ENCODE measurements at places on chromosomes 7 and 10.

DNA sequence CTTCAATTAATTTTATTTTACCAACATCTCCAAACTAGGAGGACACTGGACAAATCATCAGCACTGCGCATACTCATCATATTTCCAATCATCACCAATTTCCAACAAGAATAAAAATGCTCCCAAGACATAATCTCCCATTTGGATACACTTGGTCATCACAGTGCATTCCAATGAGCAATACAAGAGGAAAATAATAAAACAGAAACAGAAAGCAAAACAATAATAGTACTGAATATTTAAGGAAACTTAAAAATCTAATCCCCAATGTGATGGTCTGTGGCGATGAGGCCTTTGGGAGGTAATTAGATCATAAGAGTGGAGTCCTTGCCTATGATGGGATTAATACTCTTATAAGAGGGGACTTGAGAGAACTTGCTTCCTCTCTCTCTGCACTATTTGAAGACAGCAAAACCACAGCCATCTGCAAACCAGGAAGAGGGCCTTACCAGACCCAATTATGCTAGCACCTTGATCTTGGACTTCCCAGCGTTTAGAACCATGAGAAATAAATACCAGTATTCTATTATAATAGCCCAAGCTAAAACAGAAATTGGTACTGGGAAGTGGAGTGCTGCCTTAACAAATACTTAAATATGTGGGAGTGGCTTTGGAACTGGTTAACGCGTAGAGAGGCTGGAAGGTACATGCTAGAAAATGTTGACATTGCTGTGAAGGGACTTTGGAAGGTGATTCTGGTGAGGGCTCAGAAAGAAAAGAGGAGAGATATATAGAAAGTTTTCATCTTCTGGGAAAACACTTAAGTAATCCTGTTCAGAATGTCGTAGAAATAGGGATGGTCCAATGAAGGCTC lies 91.5 kb downstream of the JAZF1 start:
- DNase-seq: no peak

DNA sequence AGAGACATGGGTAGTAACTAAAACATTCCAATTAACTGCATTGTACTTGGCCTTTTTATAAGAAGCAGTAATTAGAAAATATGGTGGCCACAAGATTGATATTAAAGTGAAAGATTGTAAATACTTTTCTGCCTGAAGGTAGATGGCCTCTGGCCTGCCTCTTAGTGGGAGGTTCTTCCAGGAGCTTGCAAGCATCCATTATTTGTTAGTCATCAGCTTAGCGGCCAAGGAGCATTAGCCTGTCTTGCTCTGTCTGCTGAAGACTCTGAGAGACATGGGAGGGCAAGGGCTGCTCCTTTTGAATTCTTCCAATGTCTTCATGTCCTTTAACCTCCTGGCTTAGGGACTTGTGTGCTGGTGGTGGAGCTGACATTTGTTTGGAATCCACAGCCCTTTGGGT lies 80.4 kb downstream of the TCF7L2 start:
- DNase-seq: no peak

- DNase-seq: no peak
Observed at GRCh38 chr7:140519007-140519399, 39.7 kb upstream of the MKRN1 start.

- peak; percentile 11 for DNase-seq
Observed at GRCh38 chr10:43355749-43356371, 15.6 kb upstream of the FXYD4 start.

DNA sequence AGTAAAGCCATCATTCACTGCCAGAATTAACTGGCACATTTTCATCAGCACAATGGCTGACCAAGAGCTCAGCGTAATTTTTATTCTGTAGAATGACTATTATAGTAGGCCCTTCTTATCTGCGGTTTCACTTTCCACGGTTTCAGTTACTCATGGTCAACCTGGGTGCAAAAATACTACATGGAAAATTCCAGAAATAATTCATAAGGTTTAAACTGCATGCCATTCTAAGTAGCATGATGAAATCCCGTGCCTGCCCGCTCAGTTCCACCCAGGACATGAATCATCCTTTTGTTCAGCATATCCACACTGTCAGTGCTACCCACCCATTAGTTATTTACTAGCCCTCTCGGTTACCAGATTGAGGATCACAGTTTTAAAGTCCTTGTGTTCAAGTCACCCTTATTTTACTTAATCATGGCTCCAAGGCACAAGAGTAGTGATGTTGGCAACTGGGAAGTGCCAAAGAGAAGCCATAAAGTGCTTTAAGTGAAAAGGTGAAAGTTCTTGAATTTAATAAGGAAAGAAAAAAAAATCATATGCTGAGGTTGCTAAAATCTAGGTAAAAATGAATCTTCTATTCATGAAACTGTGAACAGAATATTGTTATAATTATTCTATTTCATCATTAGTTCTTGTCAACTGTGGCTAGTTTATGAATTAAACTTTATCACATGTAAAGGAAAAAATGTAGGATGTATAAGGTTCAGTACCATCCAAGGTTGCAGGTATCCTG lies 204.9 kb downstream of the DOCK4 start:
- peak; percentile 89 for DNase-seq

GRCh38 chr7:21063106-21063505 lies 276.4 kb upstream of the SP8 start:
- no peak for DNase-seq

- no peak for DNase-seq
Observed at GRCh38 chr7:52669031-52669430, 366.4 kb upstream of the POM121L12 start.

DNA sequence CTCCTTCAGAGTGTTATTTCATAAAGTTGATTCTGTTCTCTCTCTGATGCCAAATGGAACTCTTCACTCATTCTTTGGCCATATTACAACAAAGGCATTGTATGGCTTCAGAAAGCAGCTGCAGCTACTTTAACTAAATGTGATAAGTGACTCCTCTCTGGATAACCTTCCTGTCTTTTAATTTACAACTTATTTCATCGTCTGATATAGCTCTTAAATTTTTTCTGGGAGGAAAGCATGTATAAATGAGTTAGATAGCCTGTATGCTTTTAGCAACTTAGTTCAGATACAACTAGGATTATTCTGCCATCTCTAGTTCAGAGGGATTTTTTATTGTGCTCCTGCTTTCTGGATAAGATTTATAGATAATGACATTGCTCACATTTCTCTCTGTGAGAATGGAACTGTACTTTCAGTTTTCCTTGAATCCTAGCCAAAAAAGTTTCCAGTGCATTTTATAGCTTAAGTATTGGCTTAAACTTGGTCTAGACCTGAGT lies 57.5 kb downstream of the KLHDC10 start:
- DNase-seq: no peak

- no peak for DNase-seq
Observed at GRCh38 chr10:81996927-81997326, 121.9 kb downstream of the NRG3 start.

DNA sequence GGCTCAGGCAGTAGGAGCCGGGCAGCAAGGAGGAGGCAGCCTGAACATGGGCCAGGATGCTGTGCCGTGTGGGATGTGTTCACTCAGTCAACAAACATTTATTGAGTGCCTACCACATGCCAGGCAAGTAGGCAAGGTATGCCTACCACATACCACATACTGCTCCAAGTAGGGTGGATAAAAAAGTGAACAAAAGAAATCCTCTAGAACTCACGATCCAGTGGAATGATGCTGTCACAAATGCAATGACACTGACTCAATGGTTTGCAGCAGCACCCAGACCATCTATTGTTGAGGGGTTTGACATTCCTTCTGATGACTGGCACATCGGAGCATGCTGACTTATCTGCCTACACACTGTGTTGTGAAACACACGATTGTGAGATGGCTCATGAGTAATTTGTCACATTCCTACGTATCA lies 413.5 kb downstream of the NRG3 start:
- no peak for DNase-seq

DNA sequence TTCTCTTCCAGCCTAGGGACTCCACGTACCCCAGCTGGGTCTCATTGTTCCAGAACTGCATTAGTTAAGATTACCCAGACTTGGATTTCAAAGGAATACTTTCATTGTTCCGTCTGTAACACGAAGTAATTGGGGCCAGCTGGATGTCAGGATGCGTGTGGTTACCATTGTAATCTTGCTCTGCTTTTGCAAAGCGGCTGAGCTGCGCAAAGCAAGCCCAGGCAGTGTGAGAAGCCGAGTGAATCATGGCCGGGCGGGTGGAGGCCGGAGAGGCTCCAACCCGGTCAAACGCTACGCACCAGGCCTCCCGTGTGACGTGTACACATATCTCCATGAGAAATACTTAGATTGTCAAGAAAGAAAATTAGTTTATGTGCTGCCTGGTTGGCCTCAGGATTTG lies 21.0 kb downstream of the LRRC17 start:
- DNase-seq: peak; percentile 77

DNA sequence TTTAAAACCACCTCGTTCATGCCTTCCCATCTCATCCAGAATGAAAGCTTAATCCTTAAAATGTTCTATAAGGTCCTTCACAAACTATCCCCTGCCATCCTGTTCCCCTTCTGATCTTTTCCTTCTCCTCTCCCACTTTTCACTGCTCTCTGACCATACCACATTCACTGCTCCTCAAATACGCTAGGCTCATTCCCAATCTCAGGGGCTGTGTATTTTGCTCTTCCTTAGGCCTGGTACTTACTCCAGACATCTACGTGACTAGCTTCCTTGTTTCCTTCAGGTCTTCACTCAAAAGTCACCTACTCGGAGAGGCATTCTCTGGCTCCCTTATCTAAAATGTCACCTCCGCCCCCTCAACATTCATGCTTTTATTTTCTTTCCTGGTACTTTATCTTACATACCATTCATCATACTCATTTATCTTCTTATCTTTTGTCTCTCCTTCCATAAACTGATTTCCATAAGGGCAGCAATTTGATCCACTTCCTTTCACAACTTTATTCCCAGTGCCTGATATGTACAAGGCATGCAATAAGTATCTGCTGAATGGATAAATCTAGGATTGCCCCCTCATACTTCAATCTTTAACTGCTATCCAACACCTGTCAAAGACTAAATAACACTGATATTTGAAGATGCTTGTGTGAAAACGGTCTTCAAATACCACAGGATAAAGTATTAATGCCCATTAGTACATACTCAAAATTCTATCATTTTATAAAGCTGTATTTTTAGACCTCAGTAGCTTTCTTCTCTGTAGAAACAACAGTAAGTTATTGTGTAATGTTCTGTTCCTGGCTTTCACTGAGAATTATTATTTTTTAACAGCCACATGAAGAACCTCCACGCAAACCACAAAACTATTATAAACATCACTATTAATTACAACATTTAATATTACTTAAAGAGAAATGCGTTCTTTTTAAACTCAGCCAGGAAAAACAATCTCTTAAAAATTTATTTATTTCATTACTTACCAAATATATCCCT lies 27.0 kb downstream of the JMJD1C start:
- no peak for DNase-seq

GRCh38 chr10:22623633-22624253 lies 90.6 kb downstream of the PIP4K2A start:
- no peak for DNase-seq

- DNase-seq: no peak
Observed at GRCh38 chr7:78279457-78279856, 480.9 kb downstream of the PHTF2 start.

- no peak for DNase-seq
Observed at GRCh38 chr7:79681454-79681853, 228.0 kb upstream of the MAGI2 start.

- no peak for DNase-seq
Observed at GRCh38 chr10:123577921-123578461, 88.2 kb upstream of the GPR26 start.

DNA sequence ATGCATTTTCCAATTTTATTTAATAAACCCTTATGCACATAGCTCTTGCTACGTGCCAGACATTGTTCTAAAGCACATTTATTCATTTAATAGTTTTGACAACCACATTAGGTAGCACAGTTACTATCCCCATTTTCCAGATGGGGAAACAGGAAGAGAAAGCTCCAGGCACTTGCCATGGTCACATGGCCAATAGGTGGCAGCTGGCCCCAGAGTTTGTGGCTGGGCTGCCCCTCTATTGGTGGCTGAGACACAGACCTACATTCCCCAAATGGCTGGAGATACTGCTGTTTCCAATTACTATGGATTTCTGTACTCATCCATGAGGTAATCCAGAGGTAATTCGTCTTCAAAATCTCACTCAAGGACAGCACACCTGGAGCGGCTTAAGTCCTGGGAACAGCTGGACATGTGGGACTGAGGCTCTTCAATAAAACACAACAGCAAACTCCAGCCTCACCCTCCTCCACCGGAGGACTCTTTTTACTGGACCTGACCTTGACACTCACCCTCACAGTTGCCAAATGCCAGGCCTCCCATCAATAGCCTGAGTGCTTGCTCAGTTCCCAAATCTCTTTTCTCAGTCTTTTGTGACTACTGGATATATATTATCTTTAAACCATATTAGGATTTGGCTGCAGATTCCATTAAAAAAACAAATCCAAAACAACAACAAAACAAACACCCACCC lies 106.1 kb downstream of the CLEC2L start:
- no peak for DNase-seq

GRCh38 chr10:50522908-50523307 lies 100.8 kb downstream of the SGMS1 start:
- DNase-seq: no peak

DNA sequence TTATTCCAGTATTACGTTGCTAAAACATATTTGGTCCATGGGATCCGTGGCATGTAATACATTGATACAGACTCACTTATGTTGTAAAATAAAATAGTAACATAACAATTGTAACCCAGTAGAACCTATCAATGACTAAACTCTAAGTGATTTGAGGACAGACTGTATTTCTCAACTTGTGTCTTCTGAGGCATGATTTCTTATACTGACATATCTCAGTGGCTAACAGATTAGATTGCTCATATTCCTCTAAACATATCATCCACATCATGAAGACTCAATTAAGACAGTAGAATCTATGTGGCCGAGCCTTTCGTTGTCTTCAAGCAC lies 72.3 kb downstream of the CREB5 start:
- no peak for DNase-seq
